ENCODE measurements at places on chromosomes 7 and 10.

DNA sequence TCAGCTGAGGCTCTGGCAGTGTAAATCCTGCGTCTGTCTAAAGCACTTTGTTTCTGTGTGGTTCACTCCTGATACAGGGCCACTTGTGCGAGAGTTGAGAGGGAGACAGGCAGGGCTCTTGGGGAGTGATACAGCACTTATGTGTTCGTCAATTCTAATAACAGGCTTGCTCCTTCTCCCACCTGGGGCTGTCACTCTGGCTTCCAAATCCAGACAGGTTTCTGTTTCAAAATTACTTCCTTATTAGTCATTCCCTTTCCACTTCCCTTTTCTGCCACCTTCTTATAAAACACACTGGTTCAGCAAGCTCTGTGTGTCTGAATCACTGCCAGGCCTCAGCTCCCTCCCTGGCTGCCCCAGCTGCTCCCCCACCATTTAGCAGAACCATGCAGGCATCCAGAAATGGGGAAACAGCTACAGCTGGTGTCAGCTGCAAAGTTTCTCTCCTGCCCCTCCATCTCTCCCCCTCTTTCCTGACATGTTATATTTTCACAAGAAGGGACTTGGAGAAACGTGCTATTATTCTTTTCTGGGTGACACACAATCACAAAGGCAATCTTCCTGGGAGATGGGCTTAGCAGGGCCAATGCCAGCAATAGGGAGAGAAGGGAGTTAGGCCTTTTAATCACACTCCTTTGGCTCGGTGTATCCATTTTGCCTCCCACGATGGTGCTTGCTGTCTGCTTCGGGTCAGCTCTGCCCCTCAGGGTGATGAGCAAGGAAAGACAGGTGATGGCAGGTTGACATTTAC, 58.4 kb upstream of the ZNRF2 start:
- DNase-seq: no peak

DNA sequence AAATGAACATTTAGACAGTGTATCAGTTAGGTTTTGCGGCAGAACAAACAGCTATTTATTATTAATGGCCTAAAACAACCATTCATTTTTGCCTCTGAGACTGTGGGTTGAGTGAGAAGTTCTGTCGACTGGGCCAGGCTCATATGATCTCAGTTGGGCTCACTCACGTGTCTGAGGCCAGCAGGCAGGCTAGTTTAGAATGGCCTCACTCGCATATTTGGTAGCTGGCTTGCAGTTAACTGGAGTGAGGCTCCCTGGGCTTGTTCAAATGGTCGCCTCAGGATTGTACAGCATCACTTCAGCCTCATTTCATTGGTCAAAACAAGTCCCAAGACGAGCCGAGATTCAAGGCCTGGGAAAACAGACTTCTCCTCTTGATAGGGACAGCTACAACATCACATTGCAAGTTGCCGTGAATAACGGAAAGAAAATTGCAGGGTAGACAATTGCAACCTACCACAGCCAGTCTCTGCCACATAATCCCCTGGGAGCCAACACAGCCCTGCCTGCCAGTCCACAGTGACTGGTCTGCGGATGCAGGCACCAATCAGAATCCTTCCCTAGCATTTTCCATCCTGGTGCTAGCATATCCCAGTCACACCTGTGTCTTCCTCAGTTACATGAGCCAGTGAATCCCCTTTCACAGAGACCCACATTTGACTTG, 23.1 kb upstream of the PPIF start:
- no peak for DNase-seq

GRCh38 chr10:113704637-113705343, 25.1 kb downstream of the CASP7 start:
- DNase-seq: no peak

DNA sequence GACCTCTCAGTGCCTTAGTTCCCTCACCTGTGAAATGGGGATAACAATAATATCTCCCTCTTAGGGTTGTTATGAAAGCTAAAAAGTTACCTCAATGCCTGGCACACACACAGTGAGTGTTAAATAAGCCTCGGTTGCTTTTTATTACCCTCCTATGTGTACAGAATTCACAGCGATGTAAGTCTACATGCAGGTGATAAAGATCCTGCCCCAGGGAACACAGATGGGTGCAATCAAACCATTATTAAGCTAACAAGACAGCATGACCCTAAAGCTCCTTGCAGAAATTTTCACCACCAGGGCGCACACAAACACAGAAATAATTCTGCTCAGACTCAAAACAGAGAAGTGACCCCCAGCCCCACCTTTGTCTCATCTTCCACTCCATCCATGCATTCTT, 261.9 kb downstream of the SNX10 start:
- DNase-seq: no peak

GRCh38 chr10:116760919-116761318, 18.6 kb upstream of the HSPA12A start:
- DNase-seq: no peak

Measured in activated CD8-positive, alpha-beta memory T cell treated with anti-CD3 and anti-CD28 coated beads for 24 hours (primary cell).